A549 treated with ZK216348 at 1 μM for 4 hours (cell line): ENCODE measurements at places on chromosomes 16 and 17. TPM values are rescaled to one million over a fixed set of nuclear protein-coding genes. Genes with fewer than 3 reads are reported as not detected.

The CMTM2 gene
- not detected in 5 replicates for total RNA-seq

The GAA gene
- total RNA-seq, result 32.2 to 65.5 TPM (median 58.2 TPM) in 5 replicates

The MRC2 gene
- 25.8 to 66.0 TPM (median 53.9 TPM) in 5 replicates for total RNA-seq

The SPATA32 gene
- 0.11 to 0.41 TPM (median 0.19 TPM) in 5 replicates for total RNA-seq

The OR1A1 gene
- total RNA-seq, result not detected in 5 replicates

The PYY gene
- not detected in 5 replicates for total RNA-seq

The GAS7 gene
- total RNA-seq, result 0.23 to 0.79 TPM (median 0.30 TPM) in 5 replicates

The FOXN1 gene
- total RNA-seq, result 0.05 to 0.07 TPM in 2 of 5 replicates, not detected in the others

The IRF8 gene
- 0.10 to 0.41 TPM (median 0.31 TPM) in 5 replicates for total RNA-seq

The KRTAP3-2 gene
- not detected in 5 replicates for total RNA-seq

The CCDC200 gene
- total RNA-seq, result not detected in 5 replicates

The PAGR1 gene
- total RNA-seq, result 35.0 to 50.8 TPM (median 46.6 TPM) in 5 replicates

The CES4A gene
- 1.4 to 3.0 TPM (median 2.4 TPM) in 5 replicates for total RNA-seq

The HOXB5 gene
- 1.4 to 2.7 TPM (median 2.6 TPM) in 5 replicates for total RNA-seq

The DOC2B gene
- 1.2 to 2.4 TPM (median 1.7 TPM) in 5 replicates for total RNA-seq

The RNU2-1 gene
- not detected in 5 replicates for total RNA-seq

The ITGB4 gene
- 50.8 to 123 TPM (median 97.0 TPM) in 5 replicates for total RNA-seq

The GID4 gene
- 8.8 to 13.4 TPM (median 10.9 TPM) in 5 replicates for total RNA-seq

The RNF227 gene
- total RNA-seq, result 0.99 to 1.7 TPM (median 1.3 TPM) in 5 replicates

The ZNF594 gene
- total RNA-seq, result 1.3 to 2.5 TPM (median 1.5 TPM) in 5 replicates

The UNK gene
- 24.5 to 33.2 TPM (median 29.6 TPM) in 5 replicates for total RNA-seq

The MYCBPAP gene
- total RNA-seq, result 0.08 to 1.1 TPM (median 0.53 TPM) in 5 replicates

The TEKT1 gene
- total RNA-seq, result 0.12 to 0.21 TPM in 2 of 5 replicates, not detected in the others

The FBXL20 gene
- 6.9 to 9.3 TPM (median 7.4 TPM) in 5 replicates for total RNA-seq

The TBC1D3I gene
- 0.20 to 0.46 TPM (median 0.23 TPM) in 5 replicates for total RNA-seq

The STH gene
- not detected in 5 replicates for total RNA-seq

The PRRT2 gene
- 0.27 to 0.52 TPM (median 0.33 TPM) in 5 replicates for total RNA-seq

The PRDM7 gene
- not detected in 5 replicates for total RNA-seq

The CD7 gene
- 0.11 TPM in 1 of 5 replicates, not detected in the others for total RNA-seq

The ZPBP2 gene
- total RNA-seq, result not detected in 5 replicates

The CXCL16 gene
- total RNA-seq, result 11.6 to 20.8 TPM (median 17.1 TPM) in 5 replicates

The P3H4 gene
- 23.0 to 39.6 TPM (median 35.6 TPM) in 5 replicates for total RNA-seq

The CACNG1 gene
- 0.11 to 0.37 TPM in 2 of 5 replicates, not detected in the others for total RNA-seq
